ENCODE measurements at places on chromosomes 12 and 14.

DNA sequence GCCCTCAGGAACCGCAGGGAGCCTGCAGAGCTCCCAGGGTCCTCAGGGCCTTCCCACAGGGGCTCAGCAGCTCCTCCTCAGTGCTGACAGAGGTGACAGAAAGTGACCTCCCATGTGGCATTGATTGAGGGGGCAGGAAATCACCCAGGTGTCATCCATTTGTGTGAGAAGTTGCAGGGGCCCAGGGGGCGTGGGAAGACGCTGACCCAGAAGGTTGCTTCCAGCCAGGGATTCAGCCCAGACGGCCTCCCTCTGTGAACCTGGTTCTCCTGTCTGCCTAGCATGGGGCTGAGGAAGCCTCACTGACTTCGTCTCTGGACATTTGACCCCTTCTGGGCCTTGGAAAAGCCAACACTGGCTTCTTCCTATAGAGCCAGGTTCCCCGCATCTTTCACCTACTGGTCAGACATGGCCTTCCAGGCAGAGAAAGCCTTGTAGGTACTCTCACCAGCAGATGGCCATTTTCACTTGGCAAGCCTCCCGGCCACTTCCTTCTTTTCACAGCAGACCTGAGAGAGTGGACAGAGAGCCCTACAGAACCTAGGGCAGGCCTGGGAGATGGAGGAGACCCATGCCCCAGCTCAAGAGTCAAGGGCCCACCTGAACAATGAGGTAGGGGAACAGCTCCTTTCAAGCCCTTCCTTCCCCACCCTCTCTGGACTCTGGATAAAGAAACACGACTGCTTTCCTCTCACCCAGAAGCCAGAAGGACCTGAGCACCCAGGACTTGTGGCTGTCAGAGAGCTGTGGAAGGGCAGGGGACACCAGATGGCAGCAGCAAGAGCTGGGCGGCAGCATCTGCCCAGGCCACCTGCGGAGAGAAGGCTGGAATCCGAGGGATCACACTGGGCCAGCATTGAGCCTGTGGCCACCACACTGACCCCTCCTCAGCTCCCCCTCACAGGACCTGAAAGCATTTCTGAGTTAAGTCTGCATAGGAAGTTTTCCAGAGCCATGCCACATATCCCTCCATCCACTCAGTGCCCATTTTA lies 377.8 kb downstream of the DPF3 start:
- no peak for DNase-seq

DNA sequence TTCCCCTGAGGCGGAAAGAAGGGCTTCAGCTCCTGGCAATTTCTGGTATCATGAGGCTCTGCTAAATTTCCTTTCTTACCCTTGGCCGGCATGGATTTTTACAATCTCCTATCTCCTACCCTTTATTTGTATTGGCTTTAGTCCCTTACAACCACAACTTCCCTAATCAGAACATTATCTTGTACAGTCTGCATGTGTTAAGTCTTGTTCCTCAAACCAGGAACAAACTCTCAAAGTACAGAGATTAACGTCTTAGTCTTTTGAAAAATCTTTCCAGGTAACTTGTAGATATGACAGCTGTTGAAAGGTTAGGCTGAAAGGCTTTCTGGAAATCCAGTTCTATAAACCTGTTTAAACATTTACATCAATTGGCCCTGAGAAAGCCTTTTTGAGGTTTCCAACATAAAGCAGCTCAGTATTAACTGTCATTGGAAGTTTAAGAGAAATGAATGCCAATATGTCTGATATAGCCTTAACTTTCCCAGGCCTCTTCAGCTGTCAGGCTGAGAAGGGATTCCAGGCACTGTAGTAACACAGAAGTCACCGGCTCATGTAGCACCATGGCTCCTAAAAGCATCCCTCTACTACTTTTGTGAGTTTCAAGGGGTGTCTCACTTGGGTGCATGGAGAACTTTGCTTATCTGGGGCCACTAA lies 360.5 kb downstream of the FUT8 start:
- DNase-seq: no peak

DNA sequence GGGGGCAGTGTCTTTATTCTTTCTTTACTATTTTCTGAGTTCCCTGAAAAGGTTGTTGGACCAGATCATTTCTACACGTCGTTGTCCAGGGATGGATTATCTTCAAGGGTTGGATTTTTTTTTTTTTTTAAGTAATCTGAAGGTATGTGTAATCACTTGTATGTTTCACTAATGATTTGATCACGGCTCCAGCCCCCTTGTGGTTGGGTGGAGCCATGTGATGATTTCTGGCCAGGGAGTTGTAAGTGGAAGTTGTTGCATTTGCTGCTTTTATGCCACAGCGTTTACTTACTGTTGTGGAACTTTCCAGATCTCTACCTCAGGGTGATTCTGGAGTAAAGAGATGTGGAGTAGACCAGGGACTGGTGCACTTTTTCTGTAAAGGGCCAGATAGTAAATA lies 390.3 kb downstream of the AACS start:
- DNase-seq: no peak

- no peak for DNase-seq
Measured at GRCh38 chr14:22497144-22497423, 91.9 kb downstream of the DAD1 start.

DNA sequence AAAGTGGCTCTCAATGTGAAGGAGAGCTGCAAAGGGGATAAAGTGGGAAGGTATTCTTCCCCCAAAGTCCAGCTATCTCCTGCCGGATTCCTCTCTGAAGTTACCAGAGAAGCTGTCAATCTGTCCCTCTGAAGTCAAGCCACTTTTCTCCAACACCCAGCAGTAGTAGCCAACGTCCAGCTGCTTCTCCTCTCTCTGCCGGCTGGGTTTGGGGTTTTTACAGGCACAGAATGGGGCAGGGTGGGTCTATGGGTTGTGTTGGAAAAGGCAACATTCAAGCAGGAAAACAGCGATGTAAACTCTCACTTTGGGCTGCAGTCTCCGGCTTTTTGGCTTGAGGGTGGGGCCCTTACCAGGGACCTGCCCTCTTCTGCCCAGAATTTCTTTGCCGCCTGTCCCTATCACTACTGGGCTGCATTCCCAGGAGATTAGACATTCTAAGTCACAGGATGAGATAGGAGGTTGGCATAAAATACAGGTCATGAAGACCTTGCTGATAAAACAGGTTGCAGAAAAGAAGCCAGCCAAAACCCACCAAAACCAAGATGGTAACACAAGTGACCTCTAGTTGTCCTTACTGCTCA lies 16.3 kb downstream of the CAPZA3 start:
- no peak for DNase-seq

DNA sequence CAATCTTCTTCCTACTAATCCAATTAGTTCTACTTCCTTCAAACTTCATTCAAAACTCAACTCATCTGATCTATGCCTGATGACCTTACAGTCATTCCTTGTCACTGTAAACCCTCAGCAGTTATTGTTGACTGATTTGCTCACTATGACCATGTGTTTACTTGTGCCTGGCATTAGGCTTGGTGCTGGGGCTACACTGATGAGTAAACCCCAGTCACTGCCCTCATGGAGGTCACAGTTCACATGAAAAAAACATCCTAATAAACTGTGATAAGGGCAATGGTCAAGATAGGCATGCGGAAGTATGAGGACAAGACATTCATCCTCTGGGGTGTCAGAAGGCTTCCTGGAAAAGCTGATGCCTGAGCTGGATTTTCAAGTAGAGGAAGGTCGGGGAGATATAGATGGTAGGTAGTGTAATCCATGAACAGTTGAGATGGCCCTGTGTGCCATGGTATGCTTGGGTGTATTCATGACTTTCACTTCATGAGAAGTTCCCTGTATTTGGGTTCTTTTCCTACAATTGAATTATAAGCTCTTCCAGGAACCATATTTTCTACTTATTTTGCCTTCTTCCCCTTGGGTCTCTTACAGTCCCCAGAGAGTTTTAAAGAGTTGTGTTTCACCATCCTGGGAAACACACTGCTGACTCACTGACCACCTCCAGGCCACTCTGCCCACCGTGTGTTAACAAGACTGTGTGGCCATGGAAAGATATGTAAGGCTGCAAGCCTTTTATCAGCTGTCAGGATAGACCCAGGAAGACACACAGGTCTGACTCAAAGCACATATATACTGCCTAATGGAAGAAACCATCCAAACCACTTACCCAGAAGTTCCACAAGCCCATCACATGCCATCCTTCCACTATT lies 38.7 kb upstream of the DUSP6 start:
- no peak for DNase-seq

- DNase-seq: no peak
Measured at GRCh38 chr12:121144416-121144914, 11.8 kb downstream of the P2RX7 start.

- DNase-seq: no peak
Measured at GRCh38 chr14:31205681-31206535, 1.7 kb downstream of the HECTD1 start.

DNA sequence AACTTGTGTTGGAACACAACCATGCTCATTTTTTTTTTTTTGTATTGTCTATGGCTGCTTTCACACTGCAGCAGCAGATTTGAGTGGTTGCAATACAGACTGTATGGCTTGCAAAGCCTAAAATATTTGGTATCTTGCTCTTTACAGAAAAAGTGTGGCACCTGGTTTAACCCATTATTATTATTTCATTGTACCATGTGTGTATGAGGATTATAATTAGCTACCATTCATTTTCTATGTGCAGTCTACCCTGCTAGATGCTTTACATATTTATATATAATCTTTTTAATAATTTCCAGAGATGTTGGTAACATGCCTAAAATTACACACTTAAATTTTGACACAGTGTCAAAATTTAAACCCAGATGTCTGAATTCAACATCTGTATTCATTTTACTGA lies 37.7 kb downstream of the SPATS2 start:
- DNase-seq: no peak

DNA sequence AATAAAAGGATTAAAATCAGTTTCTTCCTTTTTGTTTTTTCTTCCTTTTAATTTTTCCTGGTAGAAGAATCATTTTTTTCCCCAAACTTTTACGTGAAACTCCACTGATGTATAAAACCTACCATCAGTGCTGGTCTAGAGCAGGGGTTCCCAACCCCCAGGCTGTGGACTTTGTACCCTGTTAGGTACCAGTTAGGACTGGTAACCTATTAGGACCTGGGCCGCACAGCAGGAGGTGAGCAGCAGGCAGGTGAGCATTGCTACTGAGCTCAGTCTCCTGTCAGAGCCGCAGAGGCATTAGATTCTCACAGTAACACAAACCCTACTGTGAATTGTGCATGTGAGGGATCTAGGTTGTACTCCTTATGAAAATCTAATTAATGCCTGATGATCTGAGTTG lies 10.1 kb downstream of the SMCO2 start:
- no peak for DNase-seq

DNA sequence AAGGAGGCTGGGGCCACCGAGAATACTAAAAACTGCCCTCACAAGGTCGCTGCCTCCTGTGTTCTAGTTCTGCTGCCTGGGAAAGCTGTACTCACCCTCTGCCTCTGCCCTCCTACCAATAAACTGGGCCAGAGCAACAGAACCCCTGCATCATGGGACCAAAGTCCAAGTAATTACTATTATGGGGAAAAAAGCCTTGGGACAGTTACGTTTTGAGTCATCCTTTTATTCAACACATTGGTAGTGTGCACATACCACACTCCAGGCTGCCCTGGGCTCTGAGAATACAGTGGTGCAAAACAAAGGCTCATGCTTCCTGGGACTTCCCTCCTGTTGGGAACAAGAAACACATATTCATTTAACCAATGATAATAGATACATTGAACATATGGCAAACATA lies 49.0 kb downstream of the CACNA1C start:
- DNase-seq: no peak

DNA sequence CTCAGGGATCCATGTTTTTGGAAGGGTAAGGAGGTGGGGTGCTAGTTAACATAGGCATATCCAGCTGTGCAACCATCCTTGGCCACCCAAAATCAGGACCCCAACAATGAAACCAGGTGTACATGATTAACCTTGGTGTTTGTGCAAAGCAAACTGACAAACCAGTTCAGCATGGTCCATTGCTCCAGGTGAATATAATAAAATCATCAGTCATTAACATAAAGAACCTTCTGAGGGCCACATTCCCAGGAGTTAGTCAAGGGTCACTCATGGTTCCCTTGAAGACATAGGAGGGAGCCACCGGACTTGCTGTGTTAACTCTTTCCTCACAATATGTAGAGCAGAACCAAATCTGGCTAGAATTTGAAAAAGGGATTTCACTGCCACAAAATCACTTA lies 17.8 kb downstream of the SLC38A2 start:
- DNase-seq: no peak

- no peak for DNase-seq
Measured at GRCh38 chr14:72683787-72684186, 210.1 kb downstream of the DPF3 start.

GRCh38 chr14:52876311-52876710 lies 74.5 kb downstream of the FERMT2 start:
- no peak for DNase-seq

DNA sequence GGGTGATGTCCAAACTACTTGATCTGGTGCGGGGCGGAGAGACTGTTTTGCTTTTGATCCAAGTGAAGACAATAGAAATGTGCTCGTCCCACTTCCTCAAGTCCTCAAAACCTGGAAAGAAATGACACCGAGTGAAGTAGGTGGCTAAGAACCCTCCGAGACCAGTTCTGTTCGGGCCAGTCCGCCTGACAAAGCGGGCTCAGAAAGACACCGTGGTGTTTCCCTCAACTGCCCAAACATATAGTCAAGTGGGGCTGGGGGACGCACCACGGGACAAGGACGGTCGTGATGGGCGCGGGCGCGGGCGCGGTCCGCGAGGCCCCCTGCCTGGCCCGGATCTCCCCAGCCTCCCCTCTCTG lies 1.6 kb downstream of the PHLDA1 start:
- no peak for DNase-seq
